ENCODE measurements at places on chromosomes 7 and 10. TPM values are rescaled to one million over a fixed set of nuclear protein-coding genes. Genes with fewer than 3 reads are reported as not detected.

Gene PON3
- polyA plus RNA-seq: 3.3 TPM

Gene CCL24
- polyA plus RNA-seq: 0.93 TPM

Gene IQUB
- 6.3 TPM for polyA plus RNA-seq

Gene CTBP2
- 91.1 TPM for polyA plus RNA-seq

Gene RBP3
- 0.09 TPM for polyA plus RNA-seq

Gene TDRD1
- polyA plus RNA-seq: not detected

Gene TMEM130
- 4.1 TPM for polyA plus RNA-seq

Gene UCMA
- not detected for polyA plus RNA-seq

Gene ABCB4
- polyA plus RNA-seq: 3.0 TPM

Gene DNAJC12
- 10.1 TPM for polyA plus RNA-seq

Gene C10orf62
- 1.3 TPM for polyA plus RNA-seq

Gene SCART1
- 4.9 TPM for polyA plus RNA-seq

Gene FASTK
- 83.3 TPM for polyA plus RNA-seq

Gene SPDYE11
- 1.2 TPM for polyA plus RNA-seq

Gene TMEM178B
- polyA plus RNA-seq: 0.27 TPM

Gene PDK4
- polyA plus RNA-seq: 15.4 TPM

Gene ANKMY2
- polyA plus RNA-seq: 30.8 TPM

Gene CLDN3
- 67.0 TPM for polyA plus RNA-seq

Gene TRPV5
- polyA plus RNA-seq: 1.7 TPM

Gene EVX1
- polyA plus RNA-seq: not detected

Gene PDE1C
- polyA plus RNA-seq: 4.4 TPM

Gene CCNY
- polyA plus RNA-seq: 101 TPM

Gene APBB1IP
- 1.3 TPM for polyA plus RNA-seq

Gene CAV2
- polyA plus RNA-seq: 23.4 TPM

Gene NAT16
- polyA plus RNA-seq: not detected

Gene JCAD
- 25.5 TPM for polyA plus RNA-seq

Gene LIPA
- 48.2 TPM for polyA plus RNA-seq

Gene ZNF777
- 13.7 TPM for polyA plus RNA-seq

Gene ARID5B
- 44.7 TPM for polyA plus RNA-seq

Gene C1GALT1
- 54.2 TPM for polyA plus RNA-seq

Gene FAM25G
- polyA plus RNA-seq: not detected

Gene ZCWPW1
- 8.4 TPM for polyA plus RNA-seq

Gene LRRN3
- 3.7 TPM for polyA plus RNA-seq

Gene CDH23
- polyA plus RNA-seq: 0.83 TPM

Gene TYW1B
- 9.4 TPM for polyA plus RNA-seq

Gene NXPH1
- not detected for polyA plus RNA-seq

Gene TEX47
- not detected for polyA plus RNA-seq

Gene LIPM
- not detected for polyA plus RNA-seq

Gene PKD1L1
- 0.50 TPM for polyA plus RNA-seq

Gene CCL26
- not detected for polyA plus RNA-seq

Gene PTN
- polyA plus RNA-seq: 135 TPM
